ENCODE measurements at places on chromosomes 6 and 20.

- no peak for DNase-seq
Measured at GRCh38 chr6:113622254-113622653, 234.9 kb upstream of the MARCKS start.

- DNase-seq: no peak
Measured at GRCh38 chr6:3432416-3432815, 24.4 kb downstream of the SLC22A23 start.

DNA sequence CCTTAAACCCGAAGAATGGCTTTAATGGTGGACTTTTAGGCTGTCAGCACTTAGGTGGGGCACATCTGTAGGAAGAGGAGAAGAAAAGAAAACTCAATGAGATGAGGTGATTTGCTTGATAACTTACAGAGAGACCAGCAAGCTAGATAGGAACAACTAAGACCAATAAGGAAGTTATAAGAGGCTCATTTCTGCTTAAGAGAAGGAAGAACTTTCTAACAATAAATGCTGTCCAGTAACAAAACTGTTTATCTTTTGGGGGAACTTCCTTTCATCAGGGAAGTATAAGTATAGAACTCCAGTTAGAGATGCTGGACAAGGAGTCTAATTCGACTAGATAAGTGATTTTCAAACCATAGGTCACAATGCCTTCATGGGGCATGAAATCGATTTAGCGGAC, 107.2 kb upstream of the SIRPA start:
- DNase-seq: no peak

DNA sequence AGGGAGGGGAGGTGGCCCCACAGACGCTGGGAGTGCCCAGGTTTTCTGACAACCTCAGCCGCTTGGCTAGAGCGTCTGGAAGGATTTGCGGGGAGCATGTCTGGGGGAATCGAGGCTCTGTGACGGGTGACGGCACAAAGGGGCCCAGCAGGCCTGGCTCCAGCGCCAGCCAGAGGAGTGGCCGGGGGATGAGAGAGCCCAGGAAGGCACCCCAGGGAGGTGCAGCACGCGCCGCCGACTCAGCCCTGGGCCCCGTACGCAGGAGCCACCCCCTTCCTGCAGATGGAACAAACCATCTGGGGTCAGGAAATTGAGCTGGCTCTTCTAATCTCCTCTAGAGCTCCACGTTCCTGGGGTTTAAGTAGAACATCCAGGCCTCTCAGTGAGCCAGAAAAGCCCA, 5.9 kb upstream of the SLCO4A1 start:
- DNase-seq: peak; percentile 44

GRCh38 chr6:164825386-164825785, 484.0 kb downstream of the C6orf118 start:
- DNase-seq: no peak

DNA sequence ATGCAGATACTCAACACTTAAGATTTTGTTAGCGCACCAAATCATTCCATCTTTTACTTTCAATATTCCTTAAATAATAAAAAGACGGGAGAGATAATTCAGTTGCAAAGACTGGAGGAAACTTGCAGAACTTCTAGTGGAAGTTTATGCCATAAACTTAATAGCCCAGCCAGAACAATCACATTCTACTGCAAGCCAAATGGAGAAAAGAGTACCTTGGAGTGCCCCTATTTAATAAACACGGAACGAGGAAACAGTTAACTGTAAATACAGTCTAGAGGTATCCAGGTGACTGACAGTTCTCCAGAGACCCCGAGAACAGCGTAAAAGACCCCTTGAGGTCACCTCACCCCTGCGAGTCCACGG, 635 bp downstream of the SLC35B3 start:
- no peak for DNase-seq

- DNase-seq: no peak
Measured at GRCh38 chr6:8389036-8389818, 46.1 kb downstream of the SLC35B3 start.

DNA sequence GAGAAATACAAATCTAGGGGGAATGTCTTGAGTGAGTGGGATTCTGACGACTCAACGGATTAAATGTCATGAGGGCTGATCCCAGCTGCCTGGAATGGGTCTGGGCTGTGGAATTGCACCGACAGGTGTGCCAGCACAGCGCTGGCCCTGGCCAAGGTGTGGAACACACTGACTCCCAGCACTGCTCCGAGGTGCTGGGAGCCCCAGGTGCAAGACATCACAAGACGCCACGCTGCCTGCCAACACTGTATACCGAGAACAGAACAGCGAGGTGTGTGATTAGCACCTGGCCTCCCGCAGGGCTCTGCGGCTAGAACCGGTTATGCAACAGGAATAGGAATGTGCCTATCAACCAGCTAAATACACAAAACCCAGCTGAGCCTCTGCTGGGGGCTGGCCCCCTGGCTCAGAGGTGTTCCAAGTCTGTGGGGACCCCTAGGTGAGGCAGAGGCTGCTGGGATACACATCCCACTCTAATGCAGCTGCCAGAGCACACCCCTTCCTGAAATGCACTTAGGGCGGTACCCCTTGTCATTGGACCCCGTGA, 24.8 kb upstream of the APMAP start:
- no peak for DNase-seq

- DNase-seq: no peak
Measured at GRCh38 chr6:107877968-107878367, 53.9 kb upstream of the SCML4 start.

DNA sequence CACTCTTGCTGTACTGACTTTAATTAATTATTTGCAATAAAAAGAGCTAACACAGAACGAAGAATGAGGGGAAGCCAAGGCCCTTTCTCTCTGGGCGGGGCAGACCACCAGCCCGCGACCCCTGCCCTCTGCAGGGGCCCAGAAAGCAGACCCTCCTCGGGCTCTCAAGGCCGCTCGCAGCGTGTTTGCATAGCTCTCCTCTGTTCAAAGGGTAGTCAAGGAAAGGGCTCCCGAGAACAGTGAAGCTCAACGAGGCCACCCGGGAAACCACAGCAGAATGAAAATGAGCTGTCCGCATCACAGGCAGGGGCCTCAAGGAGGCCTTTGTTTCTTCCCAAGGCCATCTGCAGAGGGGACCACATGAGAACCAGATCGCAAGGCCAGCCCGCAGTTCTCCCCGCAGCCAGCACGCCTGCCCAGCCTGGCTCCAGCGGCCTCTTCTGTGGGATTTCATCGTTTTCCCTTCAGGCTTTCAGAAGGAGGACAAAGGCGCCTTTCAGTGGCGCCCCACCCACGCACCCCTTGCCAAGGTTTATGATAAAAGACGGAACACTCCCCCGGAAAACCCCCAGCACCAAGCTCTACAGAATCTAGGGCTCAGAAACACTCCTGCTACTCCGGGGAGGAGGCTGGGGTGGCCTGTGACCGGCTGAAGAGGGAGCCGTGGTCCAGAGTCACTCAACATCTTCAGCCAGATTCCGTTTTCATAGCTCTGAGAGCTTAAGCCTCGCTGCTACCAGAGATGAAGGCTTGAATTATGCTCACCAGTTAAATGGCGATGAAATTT, 25.3 kb downstream of the ACSS1 start:
- no peak for DNase-seq

GRCh38 chr20:41854765-41855164, 236.6 kb upstream of the CHD6 start:
- no peak for DNase-seq

- DNase-seq: no peak
Measured at GRCh38 chr6:89413006-89413400, 930 bp upstream of the RRAGD start.

DNA sequence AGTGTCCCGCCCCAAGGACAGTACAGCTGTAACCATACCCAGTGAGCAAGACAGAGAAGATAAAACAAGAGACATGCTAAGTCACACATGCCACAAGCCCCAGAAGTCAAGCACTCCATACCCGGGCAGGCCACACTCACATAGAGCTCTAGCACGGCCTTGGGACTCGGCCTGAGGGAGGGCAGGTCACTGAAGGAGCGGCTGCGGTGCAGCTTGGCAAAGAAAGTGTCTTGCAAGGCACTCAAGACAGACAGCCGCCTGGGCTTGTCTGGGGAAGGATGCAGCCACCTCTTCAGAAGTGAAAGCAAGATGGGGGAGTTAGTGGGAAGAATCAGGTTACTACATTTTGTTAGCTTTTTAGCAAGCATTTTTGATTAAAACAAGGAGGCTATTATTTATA, 48.7 kb upstream of the ARMH2 start:
- DNase-seq: no peak

DNA sequence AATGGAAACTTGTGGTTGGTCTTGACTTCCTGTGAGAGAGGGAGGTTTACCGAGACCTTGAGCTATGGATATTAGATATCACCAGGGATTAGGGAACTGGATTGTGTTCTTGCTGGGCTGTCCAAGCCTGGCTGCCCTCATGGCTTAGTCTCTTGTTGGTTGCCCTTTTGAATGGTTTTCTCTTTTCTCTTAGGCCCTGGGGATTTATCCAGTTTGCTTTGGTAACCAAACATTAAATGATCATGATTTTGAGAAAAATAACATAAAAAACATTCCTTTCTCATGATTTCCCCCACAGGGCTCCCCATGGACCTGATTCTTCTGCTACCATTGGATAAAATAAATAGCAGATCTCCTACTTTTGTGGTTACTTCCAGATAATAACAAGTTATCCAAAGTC, 306.4 kb upstream of the RNF217 start:
- DNase-seq: no peak

DNA sequence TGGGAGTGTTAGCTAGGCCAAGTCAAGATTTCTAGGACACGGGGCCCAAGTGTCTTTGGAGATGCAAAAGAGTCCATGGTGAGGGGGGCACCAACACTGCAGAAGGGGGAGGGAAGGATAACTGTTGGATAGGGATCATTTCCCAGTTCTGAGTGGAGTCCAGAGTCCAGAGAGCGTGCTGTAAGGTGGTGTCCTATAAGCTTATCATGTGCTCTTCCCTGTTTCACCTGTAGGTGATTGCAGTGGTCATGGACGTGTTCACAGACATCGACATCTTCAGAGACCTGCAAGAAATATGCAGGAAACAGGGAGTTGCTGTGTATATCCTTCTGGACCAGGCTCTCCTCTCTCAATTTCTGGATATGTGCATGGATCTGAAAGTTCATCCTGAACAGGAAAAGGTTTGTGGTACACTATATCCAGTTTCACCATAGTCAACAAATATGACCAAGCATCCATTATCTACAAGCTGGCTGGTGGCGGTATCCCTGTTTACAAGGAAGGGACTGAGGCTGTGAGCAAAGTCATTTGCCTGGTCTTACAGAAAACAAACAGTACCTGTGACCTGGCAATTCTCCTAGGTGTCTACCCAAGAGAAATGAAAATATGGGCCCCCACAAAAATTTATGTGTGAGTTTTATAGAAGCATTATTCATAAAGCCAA, 15.6 kb downstream of the FAM83D start:
- DNase-seq: no peak

DNA sequence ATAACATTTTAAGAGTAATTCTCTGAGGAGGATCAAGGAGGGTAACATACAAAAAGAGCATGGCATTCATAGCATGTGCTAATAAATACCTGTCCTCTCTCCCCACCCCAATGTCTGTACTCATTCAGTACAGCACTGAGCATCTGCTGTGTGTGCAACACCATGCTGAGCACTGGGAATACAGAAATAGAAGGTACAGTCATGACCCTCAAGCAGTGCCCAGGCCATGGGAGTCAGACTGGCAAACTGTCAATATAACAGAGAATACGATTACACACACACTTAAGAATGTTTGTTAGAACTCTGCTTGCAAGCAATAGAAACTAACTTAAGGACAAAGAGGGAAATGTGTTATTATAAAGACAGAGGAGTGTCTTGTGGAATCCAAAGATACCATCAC, 24.7 kb upstream of the ZFAND3 start:
- DNase-seq: no peak

DNA sequence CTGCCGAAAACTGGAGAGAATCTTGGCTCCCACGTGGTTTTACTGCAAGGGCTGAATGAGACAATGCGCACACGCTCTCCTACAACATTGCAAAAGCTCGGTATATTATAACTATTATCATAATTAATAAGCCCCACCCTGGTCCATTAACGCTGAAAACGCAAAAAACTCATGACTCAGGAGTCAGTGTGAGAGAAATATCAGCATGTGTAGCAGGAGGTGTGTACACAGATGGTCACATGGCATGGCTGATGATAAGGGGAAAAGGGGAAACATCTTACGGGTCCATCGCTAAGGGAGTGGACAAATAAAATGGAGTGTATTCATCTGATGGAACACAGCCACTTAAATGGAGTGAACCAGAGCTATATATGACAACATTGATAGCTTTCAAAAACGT, 29.2 kb downstream of the CDH22 start:
- no peak for DNase-seq

GRCh38 chr6:169046483-169047192, 207.0 kb downstream of the THBS2 start:
- no peak for DNase-seq

DNA sequence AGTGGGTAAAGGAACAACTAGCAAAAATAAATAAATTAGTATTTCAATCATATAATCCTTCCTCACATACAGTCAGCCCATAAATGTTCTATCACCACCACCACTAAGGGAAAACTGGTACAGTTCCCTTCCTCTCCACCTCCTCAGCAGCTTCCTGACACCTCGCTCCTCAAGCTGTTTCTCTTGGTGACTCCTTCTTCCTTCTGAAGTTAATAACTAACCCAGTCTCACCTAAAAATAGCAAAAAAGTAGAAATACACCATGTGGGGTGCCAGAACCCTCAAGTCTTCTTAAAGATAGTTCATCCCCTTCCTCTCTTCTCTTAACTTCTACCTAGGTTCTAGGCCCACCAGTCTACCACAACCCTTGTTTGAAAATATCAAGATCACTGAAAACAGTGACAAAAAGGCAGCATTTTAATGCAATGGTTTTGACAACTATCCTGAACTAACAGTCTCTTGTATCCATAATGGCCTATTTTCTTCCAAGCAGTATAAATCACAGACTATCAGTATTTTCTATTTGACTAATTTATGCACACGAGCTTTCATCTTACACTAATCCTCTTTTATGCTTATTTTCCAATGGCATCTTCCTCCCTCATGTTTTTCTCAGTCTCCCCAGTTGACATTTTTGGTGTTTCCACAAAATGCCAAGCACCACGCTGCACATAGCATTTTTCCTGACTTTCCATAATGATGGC, 85.5 kb downstream of the KHDC1L start:
- DNase-seq: no peak

- no peak for DNase-seq
Measured at GRCh38 chr6:75135876-75136275, 70.0 kb downstream of the COL12A1 start.

DNA sequence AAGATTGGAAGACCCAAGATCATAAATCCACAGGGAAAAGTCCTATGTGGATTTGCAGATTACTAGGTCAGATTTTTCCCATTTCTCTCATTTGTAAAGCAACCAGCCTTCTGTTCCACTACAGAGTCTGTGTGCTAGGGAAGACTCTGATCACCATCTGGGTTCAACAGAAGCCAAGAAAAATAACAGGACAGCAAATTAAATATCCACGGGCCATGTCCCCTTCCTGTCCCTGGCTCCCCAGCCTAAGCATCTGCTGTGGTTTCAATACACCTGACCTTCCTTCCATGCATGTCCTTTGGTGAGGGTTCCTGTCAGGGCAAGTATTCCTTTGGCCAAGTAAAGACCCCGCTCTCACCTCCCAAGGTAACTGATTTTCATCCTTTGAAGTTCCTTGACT, 558.8 kb downstream of the KIF16B start:
- no peak for DNase-seq

GRCh38 chr6:139625998-139626975, 251.8 kb upstream of the CITED2 start:
- DNase-seq: no peak

- no peak for DNase-seq
Measured at GRCh38 chr20:18738055-18738454, 75.5 kb upstream of the SCP2D1 start.
